Right ventricle myocardium inferior (tissue), 1 donor: ENCODE measurements at places on chromosomes 5 and 9. TPM values are rescaled to one million over a fixed set of nuclear protein-coding genes. Genes with fewer than 3 reads are reported as not detected.

DNA sequence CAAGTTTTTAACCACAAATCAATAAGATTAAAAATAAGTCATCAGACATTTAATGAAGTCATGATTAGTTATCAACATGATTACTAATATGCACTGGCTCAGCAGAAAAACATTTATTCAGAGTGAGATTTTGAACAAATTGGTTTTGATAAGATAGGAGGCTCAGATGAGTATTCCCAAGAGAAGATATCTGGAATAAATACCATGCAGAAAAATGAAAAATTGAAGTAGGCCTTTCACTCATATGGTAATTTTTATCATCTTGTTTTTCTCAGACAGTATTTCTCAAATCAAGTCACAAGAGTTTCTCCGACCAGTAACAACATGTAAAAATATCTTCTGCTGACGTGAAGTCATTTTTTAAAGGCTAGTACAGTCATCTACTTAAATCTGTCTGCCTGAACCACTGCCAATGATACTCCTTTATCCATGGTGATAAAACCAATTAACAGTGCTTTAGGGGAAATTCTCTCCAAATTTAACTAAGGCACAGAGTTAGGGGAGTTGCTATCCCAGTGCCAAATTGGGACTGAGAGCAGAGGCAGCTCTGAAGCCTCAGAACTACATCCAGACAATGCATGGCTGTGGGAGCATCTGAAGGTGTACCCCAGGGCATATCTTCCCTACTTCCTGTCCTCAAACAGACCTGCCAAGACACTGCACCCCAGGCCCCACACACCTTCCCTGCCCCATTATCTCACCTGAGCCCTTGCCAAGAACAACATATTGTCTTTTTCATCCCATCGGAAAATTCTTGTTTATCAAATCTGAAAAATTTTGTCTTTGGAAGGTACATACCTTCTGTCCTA lies 105.5 kb upstream of the TSLP start:
- DNase-seq, result no peak

DNA sequence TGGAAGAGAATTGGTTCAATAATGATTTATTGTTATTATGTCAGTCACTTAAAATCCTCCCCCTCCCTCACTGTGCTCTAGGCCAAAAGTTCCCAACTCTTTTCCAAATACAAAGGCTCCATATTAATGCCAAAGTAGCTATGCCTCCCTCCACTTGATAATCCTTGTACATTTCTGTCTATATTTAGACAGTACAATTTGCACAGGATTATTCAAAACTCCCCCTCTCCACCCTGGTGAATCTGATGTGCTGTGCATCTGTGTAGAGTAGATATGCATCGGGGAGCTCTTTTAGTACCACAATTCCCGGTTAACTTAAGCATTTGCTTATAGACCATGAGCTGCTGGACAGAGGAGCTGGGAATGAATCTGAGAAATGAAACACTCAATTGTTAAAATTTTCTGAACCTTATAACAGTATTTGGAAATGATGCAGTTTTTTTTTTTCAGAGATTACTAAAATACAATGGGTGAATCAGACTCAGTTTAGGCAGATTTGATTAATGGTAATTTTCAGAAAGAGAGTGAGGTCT lies 27.6 kb downstream of the GLRA1 start:
- DNase-seq, result no peak

- no peak for DNase-seq
Measured at GRCh38 chr5:177594071-177594470, 2.1 kb downstream of the TMED9 start.

GRCh38 chr9:34459941-34460340 lies 1.3 kb downstream of the DNAI1 start:
- DNase-seq, result no peak

- no peak for DNase-seq
Measured at GRCh38 chr5:35354751-35355150, 124.5 kb upstream of the PRLR start.

GRCh38 chr5:142520885-142521284 lies 165.0 kb downstream of the FGF1 start:
- DNase-seq, result no peak

- DNase-seq, result no peak
Measured at GRCh38 chr5:132313961-132314432, 19.8 kb downstream of the SLC22A4 start.

DNA sequence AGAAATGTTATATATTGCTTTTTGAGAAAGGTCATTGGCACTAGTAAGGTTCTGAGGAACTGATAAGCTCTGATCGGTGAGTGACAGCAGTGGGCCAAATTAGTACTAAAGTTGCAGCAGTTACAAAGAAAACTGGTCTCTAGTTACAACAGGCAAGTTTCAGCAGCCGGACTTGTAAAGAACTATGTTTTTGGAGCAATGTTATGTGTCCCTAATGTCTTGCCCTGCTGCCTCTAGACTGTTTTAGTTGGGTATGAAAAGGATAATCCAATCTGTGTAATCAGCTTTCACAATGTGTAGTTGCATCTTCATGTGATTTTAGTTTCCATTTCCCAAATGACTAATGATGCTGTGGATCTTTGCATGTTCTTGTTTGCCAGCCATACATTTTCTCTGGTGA lies 113.5 kb downstream of the CAMK4 start:
- no peak for DNase-seq

DNA sequence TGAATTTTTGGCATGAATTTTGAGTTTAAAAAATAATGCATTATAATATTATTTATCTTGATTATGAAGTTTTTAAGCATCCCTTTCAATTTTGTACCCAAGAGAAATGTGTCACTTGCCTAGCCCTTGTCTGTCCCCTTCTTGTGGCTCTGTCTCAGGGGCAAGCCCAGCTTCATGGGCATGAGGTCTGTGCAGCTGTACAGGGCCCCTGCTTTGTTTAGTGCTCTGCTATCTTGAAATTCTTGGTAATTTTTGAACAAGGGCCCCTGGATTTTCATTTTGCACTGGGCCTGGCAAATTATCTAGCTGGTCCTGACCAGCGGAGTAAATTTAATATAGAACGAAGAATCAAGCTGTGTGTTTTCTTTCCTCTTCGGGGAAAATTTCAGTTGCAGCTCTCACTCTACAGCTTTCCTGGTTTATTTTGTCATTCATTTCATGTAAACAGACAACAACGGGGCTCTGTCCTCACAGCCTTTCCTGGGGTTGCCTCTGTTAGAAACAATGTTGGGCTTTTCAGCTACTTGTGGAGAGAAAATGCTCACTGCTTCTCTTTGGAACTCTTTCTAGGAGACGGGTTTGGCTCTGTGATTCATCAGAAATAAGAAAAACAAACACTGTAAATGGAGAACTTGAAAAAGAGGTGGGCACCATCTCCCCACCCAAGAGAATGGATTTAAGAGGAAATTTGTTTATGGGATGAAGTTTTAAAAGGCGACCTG lies 41.1 kb downstream of the LIX1 start:
- no peak for DNase-seq

DNA sequence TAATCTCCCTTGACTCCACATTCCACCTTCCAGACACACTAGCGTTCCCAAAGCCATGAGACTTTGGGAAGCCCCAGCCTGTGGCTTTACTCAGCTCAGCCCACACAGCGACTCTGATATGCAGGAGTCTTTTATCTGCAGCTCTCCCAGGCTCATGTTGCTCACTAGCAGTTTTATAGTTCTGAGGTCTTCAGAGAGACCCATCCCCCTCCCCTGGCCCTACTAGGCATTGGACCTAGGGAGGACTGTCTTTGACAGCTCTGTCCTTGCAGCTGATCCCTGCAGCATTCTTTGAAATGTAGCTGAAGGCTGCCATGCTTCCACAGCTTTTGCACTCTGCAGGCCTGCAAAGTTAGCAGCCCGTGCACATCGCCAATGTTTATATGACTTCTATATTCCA lies 19.9 kb upstream of the CYLC2 start:
- DNase-seq, result no peak

DNA sequence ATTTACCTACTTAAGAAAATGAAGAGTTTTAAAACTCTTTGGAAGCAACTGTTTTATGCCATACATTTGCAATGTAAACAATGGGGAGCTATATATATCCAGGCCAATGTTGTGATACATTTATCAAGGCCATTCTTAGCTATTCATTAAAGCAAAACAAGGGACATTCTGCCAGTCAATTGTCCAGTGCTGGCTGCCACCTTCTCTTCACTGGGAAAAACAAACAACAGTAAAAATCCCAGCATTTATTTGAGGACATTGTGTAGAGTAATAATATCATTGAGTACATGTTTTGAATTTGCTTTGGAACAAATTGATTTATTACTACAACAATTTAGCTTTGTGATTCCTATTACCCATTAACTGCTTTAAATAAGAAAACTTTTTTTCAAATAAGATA lies 1107.4 kb downstream of the DTWD2 start:
- DNase-seq, result no peak

- DNase-seq, result peak; percentile 18
Measured at GRCh38 chr5:135462304-135462703, 10.2 kb upstream of the TIFAB start.

- DNase-seq, result no peak
Measured at GRCh38 chr5:97531549-97531948, 348.5 kb upstream of the RIOK2 start.

The C9orf50 gene
- total RNA-seq, result not detected

The HAVCR2 gene
- total RNA-seq, result 3.5 TPM

The TAF11L5 gene
- not detected for total RNA-seq

The PHPT1 gene
- total RNA-seq, result 358 TPM

The WDR36 gene
- 14.6 TPM for total RNA-seq
